ENCODE measurements at places on chromosomes 16 and 17. TPM values are rescaled to one million over a fixed set of nuclear protein-coding genes. Genes with fewer than 3 reads are reported as not detected.

- H3K4me3 ChIP-seq = no peak overlapping the region
- H3K27me3 ChIP-seq = no peaks in the 10 kb centered on the region
- H3K4me1 ChIP-seq = peaks cover 12% of the 10 kb centered on the region
- DNase-seq = no peak
Observed at GRCh38 chr16:11677451-11677951, 9.2 kb downstream of the SNN start.

DNA sequence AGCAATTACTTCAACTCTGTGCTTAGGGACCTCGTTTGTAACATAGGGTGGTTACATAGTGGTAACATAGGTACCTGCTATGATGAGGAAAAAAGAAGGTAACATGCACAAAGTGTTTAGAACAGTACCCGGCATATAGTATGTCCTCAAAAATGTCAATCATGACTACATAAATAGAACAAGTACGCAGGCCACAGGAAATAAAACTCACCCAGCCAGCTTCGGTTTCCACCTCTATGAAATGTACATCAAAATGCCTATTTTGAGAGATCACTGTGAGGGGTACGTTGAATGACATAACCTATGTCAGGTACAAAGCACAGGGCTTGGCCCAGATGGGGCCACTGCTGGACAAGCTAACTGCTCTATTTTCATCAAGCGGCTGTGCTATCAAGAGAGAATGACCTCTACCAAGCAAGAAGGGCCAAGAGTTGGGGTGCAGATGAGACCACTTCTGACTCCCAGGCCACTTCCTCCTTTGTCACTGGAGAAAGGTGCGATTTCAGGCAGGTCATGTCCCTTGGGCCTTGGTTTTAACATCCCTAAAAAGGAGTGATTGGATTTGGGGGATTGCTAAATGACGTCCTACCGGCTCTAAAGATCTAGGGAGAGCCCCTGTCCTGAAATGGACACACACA, 45.4 kb downstream of the WSB1 start:
- no peak overlapping the region for H3K4me3 ChIP-seq
- H3K36me3 ChIP-seq = no peaks in the 10 kb centered on the region
- DNase-seq = no peak
- no peak overlapping the region for H3K27ac ChIP-seq

GRCh38 chr16:28324887-28325279, 32.6 kb downstream of the SBK1 start:
- no peak overlapping the region for H3K4me3 ChIP-seq
- H3K4me1 ChIP-seq = no peaks in the 10 kb centered on the region
- H3K27ac ChIP-seq = no peak overlapping the region

The GAS7 gene
- not detected for total RNA-seq

The XYLT1 gene
- 0.78 TPM for total RNA-seq

The GRAPL gene
- 55.1 TPM for total RNA-seq

The USP43 gene
- 0.16 TPM for total RNA-seq

Measured in endothelial cell of umbilical vein (primary cell).